ENCODE measurements at places on chromosomes 1 and 21. TPM values are rescaled to one million over a fixed set of nuclear protein-coding genes. Genes with fewer than 3 reads are reported as not detected.

The OR6K6 gene
- polyA plus RNA-seq = not detected

The RHEX gene
- 1.4 TPM for polyA plus RNA-seq

The TRIM17 gene
- polyA plus RNA-seq = 0.22 TPM

The IQCC gene
- 1.7 TPM for polyA plus RNA-seq

The DONSON gene
- 35.4 TPM for polyA plus RNA-seq

The FOXD2 gene
- 0.03 TPM for polyA plus RNA-seq

The SERPINC1 gene
- 156 TPM for polyA plus RNA-seq

The TAS1R1 gene
- polyA plus RNA-seq = 1.6 TPM

The ZZZ3 gene
- 18.1 TPM for polyA plus RNA-seq

Data from HepG2 (cell line).